Activated CD4-positive, alpha-beta T cell treated with anti-CD3 and anti-CD28 coated beads, Interleukin-2, amount 10 ng/mL, durations not matched to agents 24 days and 14 days (primary cell): ENCODE measurements at places on chromosomes 3 and 15.
A peak's percentile ranks its signal among the peaks of the same experiment; 100 is the strongest.

DNA sequence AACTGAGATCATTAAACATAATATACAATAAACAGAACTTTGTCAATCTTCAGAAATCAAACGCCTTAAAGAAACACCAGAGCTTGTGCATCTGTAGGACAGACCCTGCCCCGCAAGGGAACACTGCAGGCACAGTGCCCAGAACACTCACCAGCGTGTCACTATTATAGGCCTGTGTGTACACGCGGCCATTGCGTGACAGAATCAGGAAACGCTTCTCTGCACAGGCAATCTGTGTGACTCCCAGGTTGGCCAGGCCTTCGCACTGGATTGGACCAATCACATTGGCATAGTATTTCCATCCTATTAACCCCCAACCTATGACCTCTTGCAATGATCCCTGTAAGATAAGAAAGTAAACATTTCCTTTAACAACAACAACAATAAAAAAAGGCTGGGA lies 52.9 kb downstream of the HERC2 start:
- H3K27me3 ChIP-seq = no peaks in the 10 kb centered on the region
- no peaks in the 10 kb centered on the region for H3K4me1 ChIP-seq
- no peak overlapping the region for H3K4me3 ChIP-seq
- DNase-seq = no peak
- H3K27ac ChIP-seq = no peak overlapping the region

DNA sequence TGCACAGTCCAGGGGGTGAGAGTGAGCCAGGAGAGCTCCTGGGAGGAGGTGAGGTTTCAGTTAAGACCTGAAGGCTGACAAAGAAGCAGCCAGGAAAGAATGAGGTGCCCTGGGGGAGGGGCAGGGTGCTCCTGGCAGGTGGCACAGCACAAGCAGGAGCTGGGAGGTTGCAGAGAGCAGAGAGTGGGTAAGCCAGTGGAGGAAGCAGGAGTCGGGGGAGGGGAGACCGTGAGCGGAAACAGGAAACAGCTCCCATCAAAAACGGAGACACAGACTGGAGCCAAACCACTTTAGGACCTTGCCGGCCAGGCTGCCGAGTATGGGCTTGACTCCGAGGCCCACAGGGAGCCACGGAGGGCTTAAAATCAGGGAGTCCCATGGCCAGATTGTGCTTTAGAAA lies 12.1 kb upstream of the FBLN2 start:
- H3K36me3 ChIP-seq = no peaks in the 10 kb centered on the region
- peaks cover 6% of the 10 kb centered on the region for H3K4me1 ChIP-seq
- DNase-seq = no peak

DNA sequence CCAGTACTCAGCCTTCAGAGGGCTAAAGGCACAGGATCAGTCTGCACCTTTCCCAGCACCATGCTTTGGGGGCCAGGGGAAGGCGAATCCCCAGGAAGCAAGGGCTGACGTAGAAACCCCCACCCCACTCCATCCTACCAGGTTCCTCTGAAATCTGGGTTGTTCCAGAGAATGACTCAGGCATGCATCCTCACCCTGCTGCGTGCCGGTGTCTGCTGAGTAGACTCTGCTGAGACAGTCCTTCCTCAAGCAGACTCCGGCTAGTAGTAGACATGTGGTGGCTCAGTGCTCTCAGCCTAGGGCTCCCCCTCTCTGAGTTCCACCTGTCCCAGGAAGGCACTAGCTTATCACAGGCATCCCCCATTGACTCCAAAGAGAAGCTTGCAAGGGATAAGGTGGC lies 9.0 kb downstream of the TMEM43 start:
- no peak for DNase-seq
- H3K27ac ChIP-seq = no peak overlapping the region
- H3K36me3 ChIP-seq = peaks cover 60% of the 10 kb centered on the region
- no peak overlapping the region for H3K4me3 ChIP-seq

DNA sequence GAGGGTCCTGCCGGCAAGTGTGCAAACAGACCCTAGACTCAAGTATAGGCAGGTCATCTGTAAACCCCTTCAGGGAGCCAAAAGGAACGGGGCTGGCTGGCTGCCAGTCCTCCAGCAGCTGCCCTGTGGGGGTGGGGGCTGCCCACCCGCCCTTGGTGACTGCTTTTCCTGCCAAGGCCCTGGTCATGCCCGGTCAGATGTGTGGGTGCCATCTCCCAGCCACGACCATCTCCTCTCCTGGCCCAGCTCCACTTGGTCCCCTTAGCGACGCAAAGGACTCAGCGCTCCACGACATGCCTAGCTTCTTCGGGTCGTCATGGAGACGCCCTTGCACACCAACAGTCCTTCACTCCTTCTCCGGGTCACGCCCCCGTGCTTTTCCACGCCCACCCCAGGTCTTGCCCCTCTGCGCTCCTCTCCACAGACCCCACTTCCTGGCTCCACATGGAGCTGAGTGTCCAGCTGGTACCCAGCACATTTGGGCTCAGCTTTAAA lies 2.4 kb downstream of the MUC4 start:
- peaks cover 23% of the 10 kb centered on the region for H3K4me1 ChIP-seq
- no peak overlapping the region for H3K4me3 ChIP-seq
- H3K27me3 ChIP-seq = no peaks in the 10 kb centered on the region
- no peak for DNase-seq

- H3K27me3 ChIP-seq = no peaks in the 10 kb centered on the region
- DNase-seq = no peak
- no peak overlapping the region for H3K27ac ChIP-seq
- no peak overlapping the region for H3K4me3 ChIP-seq
- H3K4me1 ChIP-seq = no peaks in the 10 kb centered on the region
These were observed 41.7 kb downstream of the CADPS start for GRCh38 chr3:62833538-62833937.

DNA sequence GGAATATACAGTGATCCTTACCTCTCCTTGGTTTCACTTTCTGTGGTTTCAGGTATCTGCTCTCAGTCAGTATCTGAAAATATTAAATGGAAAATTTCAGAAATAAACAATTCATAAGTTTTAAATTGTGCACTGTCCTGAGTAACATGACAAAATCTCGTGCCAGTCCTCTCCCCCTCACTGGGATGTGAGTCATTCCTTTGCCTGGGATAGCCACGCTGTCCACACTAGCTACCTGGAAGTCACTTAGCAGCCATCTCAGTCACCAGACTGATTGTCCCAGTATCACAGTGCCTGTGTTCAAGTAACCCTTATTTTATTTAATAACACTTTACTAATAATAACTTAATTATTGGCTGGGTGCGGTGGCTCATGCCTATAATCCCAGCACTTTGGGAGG lies 15.3 kb upstream of the KLHL25 start:
- H3K4me3 ChIP-seq = no peak overlapping the region
- no peak overlapping the region for H3K27ac ChIP-seq
- peaks cover 8% of the 10 kb centered on the region for H3K4me1 ChIP-seq
- peaks cover 2% of the 10 kb centered on the region for H3K27me3 ChIP-seq
- no peaks in the 10 kb centered on the region for H3K36me3 ChIP-seq

- no peak overlapping the region for H3K27ac ChIP-seq
- H3K36me3 ChIP-seq = no peaks in the 10 kb centered on the region
- no peak for DNase-seq
- no peaks in the 10 kb centered on the region for H3K4me1 ChIP-seq
- H3K27me3 ChIP-seq = peaks cover 2% of the 10 kb centered on the region
- no peak overlapping the region for H3K4me3 ChIP-seq
These were observed 18.7 kb upstream of the GADL1 start for GRCh38 chr3:30913176-30913575.

DNA sequence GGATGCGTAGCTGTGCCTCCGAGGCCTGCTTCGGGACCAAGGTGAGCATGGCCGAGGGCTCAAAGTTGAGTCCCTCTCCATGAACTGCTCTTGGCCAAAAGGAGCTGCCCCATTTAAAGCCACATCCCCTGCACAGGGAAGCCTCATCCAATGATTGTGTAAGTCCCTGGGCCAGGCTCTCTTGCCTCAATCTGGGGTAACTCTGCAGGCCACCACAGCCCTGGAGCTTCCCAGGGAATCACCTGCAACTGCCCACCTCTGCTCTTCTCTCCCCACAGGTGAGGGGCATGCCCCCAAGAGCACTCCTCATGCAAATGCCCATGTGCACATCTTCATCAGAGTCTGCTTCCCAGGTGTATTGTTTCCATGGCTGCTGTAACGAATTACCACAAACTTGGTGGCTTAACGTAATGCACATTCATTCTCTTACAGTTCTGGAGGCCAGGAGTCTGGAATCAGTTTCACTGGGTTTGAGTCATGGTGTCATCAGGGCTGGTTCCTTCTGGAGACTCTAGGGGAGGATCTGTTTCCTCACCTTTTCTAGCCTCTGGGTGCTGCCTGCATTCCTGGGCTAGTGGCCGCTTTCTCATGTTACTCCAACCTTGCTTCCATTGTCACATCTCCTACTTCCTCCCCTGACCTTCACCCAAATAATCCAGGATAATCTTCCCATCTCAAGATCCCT lies 25.0 kb upstream of the LOXL1 start:
- no peak overlapping the region for H3K4me3 ChIP-seq
- H3K4me1 ChIP-seq = no peaks in the 10 kb centered on the region
- no peak for DNase-seq
- H3K27me3 ChIP-seq = peaks cover 6% of the 10 kb centered on the region
- H3K36me3 ChIP-seq = no peaks in the 10 kb centered on the region
- no peak overlapping the region for H3K27ac ChIP-seq

DNA sequence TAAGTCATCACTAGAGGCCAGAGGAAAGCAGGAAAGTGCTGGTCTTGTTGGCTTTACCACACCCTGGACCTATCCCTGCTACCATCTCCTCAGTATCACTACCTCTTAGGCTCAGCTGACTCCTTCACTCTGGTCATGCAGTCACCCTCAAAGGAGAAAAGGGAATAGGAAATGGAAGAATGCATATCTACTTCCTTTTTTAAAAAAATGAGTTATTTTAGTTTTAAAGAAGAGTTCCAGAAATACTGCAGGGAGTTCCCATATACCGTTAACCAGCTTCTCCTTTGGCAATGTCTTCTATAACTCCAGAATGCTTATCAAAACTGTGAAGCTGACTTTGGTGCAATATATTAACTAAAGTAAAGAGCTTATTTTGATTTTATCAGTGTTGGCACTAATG lies 688.6 kb downstream of the DIPK2A start:
- DNase-seq = no peak
- no peak overlapping the region for H3K27ac ChIP-seq
- no peaks in the 10 kb centered on the region for H3K4me1 ChIP-seq
- H3K4me3 ChIP-seq = no peak overlapping the region
- no peaks in the 10 kb centered on the region for H3K36me3 ChIP-seq
- no peaks in the 10 kb centered on the region for H3K27me3 ChIP-seq

DNA sequence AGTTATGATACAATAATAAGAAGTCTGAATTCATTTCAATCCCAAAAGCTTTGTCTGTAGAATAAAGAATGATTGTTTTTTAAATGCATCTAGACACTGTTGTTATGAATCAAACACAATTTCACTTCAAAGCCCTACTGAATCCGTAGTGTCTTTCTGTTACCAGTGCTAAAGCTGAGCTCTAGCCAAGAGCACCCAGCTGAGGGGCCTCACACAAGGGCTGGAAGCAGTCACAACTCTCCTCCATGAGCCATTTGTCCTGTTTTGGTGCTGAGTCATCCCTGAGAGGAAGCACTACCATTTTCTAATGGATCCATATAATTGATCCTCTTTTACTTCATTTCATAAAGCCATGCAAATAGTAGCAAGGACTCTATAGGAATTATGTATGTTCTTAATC lies 158.2 kb upstream of the ANKRD28 start:
- no peaks in the 10 kb centered on the region for H3K4me1 ChIP-seq
- no peaks in the 10 kb centered on the region for H3K36me3 ChIP-seq
- no peaks in the 10 kb centered on the region for H3K27me3 ChIP-seq

DNA sequence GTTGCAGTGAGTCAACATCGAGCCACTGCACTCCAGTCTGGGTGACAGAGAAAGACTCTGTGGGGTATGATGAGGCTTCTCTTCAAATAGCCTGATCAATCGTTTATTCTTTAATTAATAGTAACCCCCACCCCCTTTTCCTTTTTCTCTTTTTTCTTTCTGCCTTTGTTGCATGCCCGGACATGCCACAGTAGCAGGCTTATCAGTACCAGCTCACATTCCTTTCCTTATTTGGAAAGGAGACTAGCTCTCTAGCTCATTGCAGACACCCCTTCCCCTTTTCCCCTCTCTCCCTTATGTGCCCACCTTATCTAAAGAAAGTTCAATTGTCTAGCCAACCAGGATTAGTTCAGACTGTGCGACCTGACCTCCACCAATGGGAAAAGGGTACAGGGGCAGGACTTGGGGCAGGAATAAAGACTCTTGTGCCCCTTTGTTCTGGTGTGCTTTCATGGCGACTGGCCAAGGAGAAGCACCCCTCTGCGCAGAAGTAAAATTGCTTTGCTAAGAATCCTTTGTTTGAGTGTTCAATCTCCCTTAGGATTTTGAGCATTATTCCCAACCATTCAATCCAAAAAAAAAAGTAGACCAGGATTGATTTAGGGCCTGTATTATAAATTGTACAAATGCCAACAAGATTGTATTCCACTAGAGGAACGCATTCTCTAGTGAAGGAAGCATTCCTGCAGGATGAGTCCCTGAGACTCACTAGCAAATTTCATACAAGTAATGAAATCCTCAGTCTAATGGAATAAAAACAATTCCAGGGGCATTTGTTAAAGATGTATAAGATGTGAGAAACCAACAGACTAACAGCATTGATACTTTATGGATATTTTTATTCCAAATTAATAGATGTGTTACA lies 95.8 kb upstream of the SNRPN start:
- H3K27ac ChIP-seq = no peak overlapping the region
- H3K4me3 ChIP-seq = no peak overlapping the region
- DNase-seq = no peak
- H3K27me3 ChIP-seq = no peaks in the 10 kb centered on the region

DNA sequence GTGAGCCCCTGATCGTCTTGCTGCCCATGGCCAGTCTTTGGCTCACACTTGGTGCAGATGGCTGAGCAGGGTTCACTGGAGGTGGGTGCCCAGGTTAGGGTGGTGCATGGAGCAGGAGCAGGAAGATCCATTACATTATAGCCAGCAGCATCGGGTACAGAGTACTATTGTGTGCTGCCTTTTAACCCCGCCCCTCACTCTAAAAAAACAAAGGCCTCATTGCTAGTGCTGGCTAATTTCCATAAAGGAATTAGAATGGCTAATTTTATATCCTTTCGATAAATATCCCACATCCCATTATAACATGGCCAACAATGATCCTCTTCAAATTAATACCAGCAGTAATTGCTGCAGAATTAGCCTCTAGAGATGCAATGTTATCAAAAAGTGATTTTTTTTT lies 45.8 kb upstream of the PPP4R2 start:
- H3K4me3 ChIP-seq = no peak overlapping the region
- DNase-seq = no peak
- no peaks in the 10 kb centered on the region for H3K36me3 ChIP-seq
- H3K27me3 ChIP-seq = peaks cover 1% of the 10 kb centered on the region
- H3K27ac ChIP-seq = peak overlapping the region; percentile 34
